ENCODE measurements at places on chromosomes 5 and 9.

DNA sequence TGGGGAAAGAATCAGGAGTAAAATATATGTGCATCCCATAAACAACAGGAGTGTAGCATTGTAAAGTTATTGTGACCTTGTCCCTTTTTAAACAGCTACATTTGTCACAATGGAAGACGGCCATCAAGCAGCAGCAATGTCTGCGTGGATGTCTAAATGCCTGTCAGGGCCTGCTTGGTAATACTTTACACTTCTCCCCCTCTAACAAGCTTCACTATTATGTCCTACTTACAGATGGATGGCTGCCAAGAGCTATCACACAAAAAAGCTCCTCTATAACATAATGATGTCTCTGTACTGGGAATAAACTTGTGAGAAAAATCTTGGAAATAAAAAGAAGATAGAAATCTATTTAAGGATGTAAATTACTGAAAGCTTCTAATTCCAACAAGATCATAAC lies 213.0 kb downstream of the FBXL17 start:
- no peak for DNase-seq

DNA sequence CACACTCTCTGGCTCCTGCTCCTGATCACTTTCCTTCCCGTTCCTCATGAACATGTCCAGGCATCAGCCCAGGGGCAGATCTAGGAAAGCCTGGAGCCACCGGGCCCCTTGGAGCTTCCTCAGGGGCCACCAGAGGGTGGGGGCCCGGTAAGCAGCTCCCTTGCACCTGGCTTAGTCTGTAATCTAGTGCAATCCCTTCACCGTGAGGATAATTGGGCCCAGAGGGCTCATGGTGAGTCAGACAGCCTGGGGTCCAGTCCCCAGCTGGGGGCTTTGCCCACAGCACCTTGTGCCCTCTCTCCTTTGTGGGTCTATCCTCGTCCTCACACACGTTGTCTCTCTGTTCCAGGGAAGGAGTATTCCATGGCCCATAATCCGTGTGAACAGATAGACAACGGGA lies 10.4 kb upstream of the ALDH1B1 start:
- DNase-seq, result no peak

DNA sequence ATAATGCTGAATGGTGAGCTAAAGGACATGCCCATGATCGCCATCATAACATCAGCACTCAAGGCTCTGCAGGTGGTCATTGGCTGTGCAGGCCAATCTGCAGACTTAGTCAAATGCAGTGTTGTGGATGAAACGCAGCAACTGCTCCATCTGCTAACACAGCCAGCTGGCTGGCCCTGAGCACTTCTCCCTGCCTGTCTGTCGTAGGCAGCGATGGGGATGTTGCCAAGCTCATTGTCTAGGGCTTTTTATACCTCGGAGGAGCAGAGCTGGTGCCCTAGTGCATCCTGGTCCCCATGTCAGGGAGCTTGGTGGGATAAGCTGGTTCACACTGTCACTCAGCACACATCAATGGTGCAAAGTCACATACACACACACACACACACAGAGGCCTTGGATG lies 189.4 kb downstream of the TENT4A start:
- no peak for DNase-seq

GRCh38 chr5:155485386-155485785 lies 471.8 kb downstream of the KIF4B start:
- no peak for DNase-seq

- DNase-seq, result no peak
These were observed 139.9 kb upstream of the PRLR start for GRCh38 chr5:35369965-35370790.
